Glomerular endothelial cell (primary cell): ENCODE measurements at places on chromosomes 4 and X. TPM values are rescaled to one million over a fixed set of nuclear protein-coding genes. Genes with fewer than 3 reads are reported as not detected.

- DNase-seq: peak; percentile 74
Observed at GRCh38 chr4:74503580-74503979, 58.6 kb downstream of the AREG start.

The LRAT gene
- total RNA-seq: 0.34 TPM in 1 of 2 replicates, not detected in the other

- no peak for DNase-seq
Observed at GRCh38 chr4:110515676-110516075, 39.7 kb downstream of the ENPEP start.

DNA sequence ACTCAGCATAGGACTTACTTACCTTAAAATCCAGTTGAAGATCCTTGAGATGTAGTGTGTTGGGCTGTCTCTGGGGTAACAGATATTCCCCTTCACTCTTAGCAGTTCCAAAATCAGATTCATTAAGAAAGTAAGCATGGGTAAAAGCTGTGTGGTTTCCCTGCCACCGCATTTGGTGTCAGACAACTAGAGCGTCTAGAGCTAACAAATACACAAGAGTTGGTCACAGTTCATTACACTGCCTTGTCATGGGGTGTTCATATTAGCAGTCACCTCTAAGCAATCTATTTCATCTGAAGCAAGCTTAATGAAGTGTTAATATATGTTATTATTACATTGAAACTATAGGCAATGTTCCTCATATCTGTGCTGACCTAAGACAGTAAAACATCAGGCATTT, 342.8 kb downstream of the PPARGC1A start:
- no peak for DNase-seq

DNA sequence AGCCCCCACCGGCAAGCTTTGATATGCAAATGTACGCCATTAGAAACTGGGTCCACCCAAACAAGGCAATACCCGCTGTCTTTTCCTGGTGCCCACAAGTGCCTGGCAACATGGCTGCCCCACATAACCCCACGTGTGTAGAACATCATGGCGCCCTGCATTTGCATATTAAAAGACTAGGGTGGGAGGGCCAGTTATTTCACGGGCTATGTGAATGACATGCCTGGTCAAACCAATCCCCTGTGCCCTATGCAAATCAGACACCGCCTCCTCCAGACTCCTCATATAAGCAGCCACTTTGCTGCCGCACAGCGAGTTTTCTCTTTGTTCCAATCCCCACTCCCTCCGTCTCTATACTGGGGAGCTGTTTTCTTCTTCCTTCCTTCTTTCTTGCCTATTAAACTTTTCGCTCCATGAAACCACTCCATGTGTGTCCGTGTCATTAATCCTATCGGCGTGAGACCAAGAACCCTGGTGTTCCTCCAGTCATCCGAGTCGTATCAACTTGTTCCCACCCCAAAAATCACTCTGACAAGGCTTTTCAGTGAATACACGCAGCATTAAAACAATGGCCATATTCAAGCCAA, 112.6 kb upstream of the SORBS2 start:
- no peak for DNase-seq

The GPAT3 gene
- total RNA-seq: 1.4 and 4.0 TPM in 2 replicates
